Central memory CD4-positive, alpha-beta T cell (primary cell): ENCODE measurements at places on chromosomes 4 and X.

GRCh38 chrX:118706681-118707080 is 20.7 kb upstream of the IL13RA1 start:
- DNase-seq, result no peak

GRCh38 chr4:185254434-185254833 is 45.0 kb downstream of the SNX25 start:
- DNase-seq, result peak; percentile 69

- DNase-seq, result no peak
Measured at GRCh38 chrX:105650577-105650976, 171.8 kb upstream of the NRK start.

- no peak for DNase-seq
Measured at GRCh38 chr4:139920486-139921002, 233.4 kb downstream of the MAML3 start.

- DNase-seq, result no peak
Measured at GRCh38 chr4:9893329-9894108, 112.1 kb downstream of the DRD5 start.

DNA sequence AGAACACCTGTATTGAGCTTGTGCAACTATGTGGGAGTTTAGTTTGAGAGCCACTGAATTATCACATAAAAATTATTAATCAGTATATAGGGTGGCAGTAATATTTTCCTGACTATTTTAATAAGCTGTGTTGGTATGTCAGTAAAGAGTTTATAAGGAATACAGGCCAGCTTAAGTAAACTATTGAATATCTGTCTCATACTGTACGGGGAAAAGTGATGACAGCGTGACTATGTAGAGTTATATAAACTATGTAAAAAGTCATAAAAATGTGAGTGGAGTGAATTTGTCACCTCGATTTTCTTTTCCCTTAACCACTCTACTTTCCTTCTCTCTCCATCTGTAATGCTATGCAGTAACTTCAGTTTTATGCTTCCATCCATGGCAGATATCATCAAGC is 250.2 kb downstream of the BMPR1B start:
- no peak for DNase-seq

GRCh38 chr4:108010167-108010566 is 20.5 kb downstream of the HADH start:
- DNase-seq, result no peak

- no peak for DNase-seq
Measured at GRCh38 chr4:82797040-82797404, 1.6 kb downstream of the SCD5 start.

DNA sequence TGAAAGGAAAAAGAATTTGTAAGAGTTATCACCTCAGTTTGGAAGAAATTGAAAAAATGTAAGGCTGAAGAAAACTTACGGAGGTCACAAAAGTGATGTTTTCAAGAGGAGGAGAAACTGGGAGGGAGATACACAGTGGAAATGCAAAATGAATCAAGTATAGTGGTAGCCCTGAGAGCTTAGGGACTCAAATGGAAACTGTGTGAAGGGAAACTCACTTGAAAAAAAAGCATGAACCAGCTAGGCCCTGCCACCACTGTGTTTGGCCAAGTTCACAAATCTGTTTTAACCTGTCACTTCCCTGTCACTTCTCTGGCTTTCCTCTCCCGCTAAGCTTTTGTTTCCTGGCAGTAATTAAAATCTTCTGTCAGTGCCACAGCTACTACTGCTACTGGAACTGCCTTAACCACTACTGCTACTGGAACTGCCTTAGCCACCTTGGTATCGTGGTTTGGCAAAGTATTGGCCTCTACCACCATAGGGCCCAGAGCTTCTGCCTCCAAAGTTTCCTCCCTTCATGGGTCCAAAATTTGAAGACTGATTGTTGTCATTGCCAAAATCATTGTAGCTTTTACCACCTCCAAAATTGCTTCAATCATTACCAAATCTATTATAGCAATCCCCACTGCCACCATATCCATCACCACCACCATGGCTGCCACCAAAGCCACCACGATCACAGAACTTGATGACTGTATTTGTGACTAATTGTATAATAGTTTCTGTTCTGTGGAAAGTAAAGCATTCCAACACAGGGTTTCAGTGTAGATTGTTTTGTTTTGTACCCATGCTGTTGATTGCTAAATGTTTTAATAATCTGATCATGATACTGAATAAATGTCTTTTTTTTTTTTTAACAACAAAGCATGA is 41.5 kb downstream of the SMARCA5 start:
- no peak for DNase-seq

DNA sequence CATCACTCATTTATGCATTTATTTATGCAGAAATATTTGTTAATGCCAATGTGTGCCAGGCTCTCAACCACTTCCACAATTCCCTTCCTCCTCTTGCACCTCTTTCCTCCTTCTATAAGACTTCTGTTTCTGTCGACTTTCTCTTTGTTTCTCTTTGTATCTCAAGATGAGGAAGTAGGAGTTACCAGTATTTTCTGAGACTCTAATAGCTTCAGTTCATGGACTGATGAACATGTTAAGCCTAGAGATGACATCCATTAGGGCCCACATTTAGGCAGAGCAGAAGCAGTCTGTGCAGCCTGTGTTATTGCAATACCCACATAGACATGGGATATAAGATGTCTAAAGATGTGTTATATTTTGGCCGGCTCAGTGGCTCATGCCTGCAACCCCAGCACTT is 241.8 kb upstream of the SMIM31 start:
- no peak for DNase-seq

DNA sequence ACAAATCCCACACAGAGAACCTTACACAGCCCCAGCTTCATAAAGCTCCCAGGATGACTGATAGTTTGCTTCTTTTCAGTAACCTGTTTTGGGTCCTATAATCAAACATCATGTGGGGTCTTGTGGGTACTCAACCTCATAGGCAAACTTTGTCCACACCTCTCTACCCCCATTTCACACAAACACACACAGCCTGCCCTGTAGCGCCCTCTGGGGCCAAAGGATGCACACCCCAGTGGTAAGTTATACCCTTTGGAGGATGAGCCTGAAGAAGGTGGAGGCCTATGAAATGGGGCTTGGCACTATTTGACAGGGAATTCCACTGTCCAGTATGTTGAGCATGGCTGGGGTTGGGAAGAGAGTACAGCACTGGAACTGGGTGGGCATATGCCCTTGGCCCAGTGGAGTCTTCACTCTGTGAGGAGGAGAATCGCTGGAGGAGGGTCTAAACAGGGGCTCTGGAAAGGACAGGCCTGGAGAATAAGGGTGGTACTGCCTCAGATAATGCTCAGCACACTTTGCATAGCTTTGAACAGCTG is 30.5 kb upstream of the COL25A1 start:
- DNase-seq, result no peak

DNA sequence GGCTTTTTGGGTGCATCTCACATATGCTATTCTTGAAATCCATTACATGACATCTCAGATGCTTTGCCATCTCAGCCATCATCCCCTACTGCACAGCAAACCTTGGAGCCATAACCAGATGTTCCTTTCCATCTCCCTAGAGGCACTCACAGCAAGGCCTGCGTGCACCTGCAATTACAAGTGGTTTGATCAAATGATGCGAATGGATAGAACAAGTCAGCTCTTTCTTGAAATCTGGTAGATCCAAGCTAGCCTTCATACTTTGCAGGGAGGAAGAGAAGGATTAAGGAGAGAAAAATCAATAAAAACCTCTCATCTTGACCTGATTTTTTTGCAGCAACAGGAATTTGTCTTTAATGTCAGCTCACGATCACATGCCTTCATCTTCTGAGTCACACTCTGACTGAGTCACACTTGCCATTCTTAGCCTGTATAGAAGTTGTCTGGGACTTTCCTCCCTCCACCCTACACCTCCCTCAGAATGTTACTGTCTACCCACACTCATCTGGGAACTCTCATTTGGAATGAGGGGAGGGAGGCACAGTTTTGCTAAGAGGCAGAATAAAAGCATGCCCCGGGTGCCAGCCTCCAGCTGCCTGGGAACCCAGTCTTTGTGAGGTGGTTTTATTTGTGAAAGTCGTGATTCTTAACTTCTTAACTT is 11.9 kb upstream of the TRIML1 start:
- DNase-seq, result no peak

GRCh38 chr4:150582146-150582872 is at the start of gene MAB21L2:
Gene MAB21L2, plus strand, starts transcription at chr4:150582151. Its CDS starts 879 bp downstream, at chr4:150583030.
- no peak for DNase-seq

DNA sequence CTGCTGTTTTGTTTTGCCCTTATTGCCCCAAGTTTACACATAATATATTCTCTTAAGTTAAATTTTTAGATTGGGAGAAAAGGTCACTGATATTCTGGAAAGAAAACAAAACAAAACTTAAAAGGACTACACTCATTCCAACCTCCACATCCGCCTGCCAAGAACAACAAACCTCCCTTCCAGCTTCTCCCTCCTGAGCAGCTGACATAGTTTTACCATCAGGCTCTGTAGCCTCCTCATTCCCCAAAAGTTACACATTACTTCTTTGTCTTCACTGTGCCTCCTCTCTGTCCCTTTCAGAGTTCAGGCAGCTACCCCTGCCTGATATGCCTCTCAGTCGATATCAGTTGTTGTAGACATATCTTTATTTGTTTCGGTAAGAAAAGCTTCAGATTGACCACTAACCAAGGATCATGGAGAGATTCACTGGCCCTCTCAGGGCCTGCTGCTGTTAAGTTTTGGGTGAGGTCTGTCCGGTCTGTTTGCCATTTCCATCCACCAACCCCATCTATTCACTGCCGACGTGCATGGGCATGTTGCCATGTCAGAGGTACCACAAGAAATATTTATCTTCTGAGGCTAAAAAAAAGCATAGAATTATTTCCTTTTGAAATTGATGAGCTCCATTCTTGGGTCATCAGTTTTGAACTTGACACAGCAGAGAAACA is 164.1 kb downstream of the GASK1B start:
- DNase-seq, result no peak

DNA sequence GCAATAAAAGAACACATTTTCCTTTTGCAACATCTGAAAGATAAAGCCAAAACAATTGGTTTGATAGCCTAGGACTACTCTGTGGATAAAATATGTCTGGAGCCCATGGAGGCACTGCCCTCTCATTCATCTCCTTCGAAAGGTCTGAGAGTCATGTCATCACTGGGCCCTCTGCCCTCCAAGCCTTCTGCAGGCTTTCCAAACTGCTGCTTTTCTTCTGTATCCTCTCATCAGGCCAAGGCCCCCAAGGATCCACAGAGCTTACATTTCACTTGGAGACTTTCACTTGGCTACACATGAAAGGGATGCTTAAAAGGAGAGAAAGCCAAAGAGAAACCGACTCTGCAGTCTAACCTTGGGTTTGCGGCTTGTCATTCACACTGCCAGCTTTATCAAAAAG is 109.9 kb downstream of the SH3RF1 start:
- DNase-seq, result no peak

GRCh38 chr4:144711700-144712456 is 65.9 kb downstream of the HHIP start:
- no peak for DNase-seq

GRCh38 chr4:18075823-18076433 is 54.4 kb upstream of the LCORL start:
- DNase-seq, result peak; percentile 27

- DNase-seq, result no peak
Measured at GRCh38 chr4:24768604-24769003, 26.8 kb upstream of the SOD3 start.

GRCh38 chr4:34187056-34187455 is 2057.3 kb downstream of the ARAP2 start:
- DNase-seq, result no peak

- DNase-seq, result no peak
Measured at GRCh38 chrX:46130247-46130646, 415.0 kb downstream of the ZNF674 start.

GRCh38 chr4:159104694-159105414 is 2.0 kb downstream of the RAPGEF2 start:
- no peak for DNase-seq

DNA sequence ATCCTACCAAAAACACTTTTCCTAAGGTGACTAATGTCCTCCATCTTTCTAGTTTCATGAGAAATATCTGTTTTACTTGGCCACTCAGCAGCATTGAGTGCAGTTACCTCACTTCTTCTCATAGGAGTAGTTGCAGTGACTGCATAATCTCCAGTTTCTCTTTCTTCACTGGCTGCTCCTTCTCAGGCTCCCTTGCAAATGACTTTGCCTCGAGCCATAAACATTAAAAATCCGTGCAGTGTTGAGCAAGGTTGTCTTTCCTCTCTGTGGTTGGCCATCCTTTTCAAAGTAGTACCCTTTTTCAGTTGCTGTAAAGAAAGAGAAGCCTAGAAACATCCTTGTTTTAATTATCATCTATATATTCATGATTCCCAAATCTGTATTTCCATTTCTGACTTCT is 10.2 kb upstream of the PRKG2 start:
- no peak for DNase-seq

DNA sequence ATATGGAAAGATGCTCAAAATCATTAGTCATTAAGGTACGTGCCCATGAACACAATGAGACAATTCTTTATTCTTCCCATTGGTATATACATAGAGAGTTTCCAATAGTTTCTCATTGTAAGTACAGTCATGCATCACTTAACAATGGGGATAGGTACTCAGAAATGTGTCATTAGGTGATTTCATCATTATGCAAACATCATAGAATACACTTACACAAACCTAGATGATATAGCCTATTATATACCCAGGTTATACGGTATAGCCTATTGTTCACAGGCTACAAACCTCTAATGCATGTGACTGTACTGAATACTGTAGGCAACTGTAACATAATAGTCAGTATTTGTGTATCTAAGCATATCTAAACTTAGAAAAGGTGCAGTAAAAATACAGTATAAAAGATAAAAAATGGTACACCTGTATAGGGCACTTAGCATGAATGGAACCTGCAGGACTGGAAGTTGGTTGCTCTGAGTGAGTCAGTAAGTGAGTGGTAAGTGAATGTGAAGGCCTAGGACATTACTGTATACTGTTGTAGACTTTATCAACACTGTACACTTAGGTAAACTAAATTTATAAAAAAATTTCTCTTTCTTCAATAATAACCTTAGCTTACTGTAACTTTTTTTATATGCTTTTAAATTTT is 49.6 kb downstream of the KLHL13 start:
- no peak for DNase-seq

DNA sequence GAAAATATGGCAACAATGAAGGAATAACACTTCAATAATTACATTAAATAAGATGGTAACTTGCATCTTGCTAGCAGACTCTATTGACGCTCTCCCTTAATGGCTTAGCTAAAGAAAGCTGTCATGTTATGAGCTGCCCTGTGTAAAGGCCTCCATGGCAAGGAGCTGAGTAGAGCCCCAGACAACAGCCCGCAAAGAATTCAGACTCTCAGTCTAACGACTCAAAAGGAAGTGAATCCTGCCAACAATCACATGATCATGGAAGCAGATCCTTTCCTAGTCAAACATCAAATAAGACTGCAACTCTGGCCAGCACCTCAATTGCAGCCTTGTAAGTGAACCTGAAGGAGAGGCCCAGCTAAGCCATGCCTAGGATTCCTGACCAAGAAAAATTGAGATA is 157.6 kb downstream of the MAB21L2 start:
- DNase-seq, result no peak

DNA sequence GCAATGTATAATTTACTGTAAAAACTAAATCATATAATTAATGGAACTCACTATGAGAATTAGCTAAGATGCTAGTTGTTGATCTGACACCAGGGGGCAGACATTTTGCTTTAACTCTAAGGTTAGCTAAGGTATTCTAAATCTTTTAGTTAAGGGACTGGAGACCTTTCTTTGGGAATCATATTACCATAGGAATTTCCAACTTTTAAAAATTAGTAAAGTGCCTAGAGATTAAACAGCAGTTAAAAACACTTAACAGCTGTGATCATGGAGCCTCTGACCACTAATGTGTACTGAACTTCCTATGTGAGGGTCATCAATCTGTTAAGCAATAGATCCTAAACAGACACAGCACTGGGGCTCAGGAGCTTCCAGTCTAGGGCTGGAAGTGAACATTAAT is 226.6 kb downstream of the NSUN7 start:
- DNase-seq, result no peak
